ENCODE measurements at places on chromosomes 6 and 20. TPM values are rescaled to one million over a fixed set of nuclear protein-coding genes. Genes with fewer than 3 reads are reported as not detected.

GRCh38 chr20:47551222-47551621 is 49.5 kb downstream of the NCOA3 start:
- H3K4me3 ChIP-seq = no peak overlapping the region
- DNase-seq = no peak
- H3K27me3 ChIP-seq = no peaks in the 10 kb centered on the region
- no peak overlapping the region for H3K27ac ChIP-seq
- H3K36me3 ChIP-seq = no peaks in the 10 kb centered on the region

- H3K4me1 ChIP-seq = no peaks in the 10 kb centered on the region
- no peak overlapping the region for H3K27ac ChIP-seq
- no peaks in the 10 kb centered on the region for H3K27me3 ChIP-seq
- no peaks in the 10 kb centered on the region for H3K36me3 ChIP-seq
These were observed 274.3 kb downstream of the COL12A1 start for GRCh38 chr6:74931558-74931957.

DNA sequence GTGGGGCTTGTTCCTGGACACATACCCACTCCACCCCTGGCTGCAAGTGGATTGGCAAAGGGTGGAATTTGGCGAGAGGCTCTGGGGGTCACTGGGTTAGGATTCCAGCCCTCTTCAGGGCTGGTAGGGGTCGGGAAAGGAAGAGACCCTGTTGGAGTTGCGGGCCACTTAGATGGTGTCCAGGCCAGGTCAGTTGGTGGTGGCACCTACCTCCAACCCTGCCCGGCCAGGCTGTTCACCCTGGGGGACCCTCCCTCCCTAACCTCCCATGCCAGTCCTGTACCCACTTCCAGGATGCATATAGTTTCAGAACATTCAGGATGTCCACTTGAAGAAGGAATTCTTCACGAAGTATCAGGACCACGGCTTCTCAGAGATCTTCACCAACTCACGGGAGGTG is 21.0 kb downstream of the CAPN11 start:
- DNase-seq = peak; percentile 59
- H3K4me1 ChIP-seq = peaks cover 25% of the 10 kb centered on the region
- H3K27ac ChIP-seq = no peak overlapping the region
- H3K4me3 ChIP-seq = no peak overlapping the region
- no peaks in the 10 kb centered on the region for H3K27me3 ChIP-seq

BMP6 gene
- total RNA-seq = 6.9 TPM

POPDC3 gene
- total RNA-seq = not detected

MEP1A gene
- total RNA-seq = 0.94 TPM

DNA sequence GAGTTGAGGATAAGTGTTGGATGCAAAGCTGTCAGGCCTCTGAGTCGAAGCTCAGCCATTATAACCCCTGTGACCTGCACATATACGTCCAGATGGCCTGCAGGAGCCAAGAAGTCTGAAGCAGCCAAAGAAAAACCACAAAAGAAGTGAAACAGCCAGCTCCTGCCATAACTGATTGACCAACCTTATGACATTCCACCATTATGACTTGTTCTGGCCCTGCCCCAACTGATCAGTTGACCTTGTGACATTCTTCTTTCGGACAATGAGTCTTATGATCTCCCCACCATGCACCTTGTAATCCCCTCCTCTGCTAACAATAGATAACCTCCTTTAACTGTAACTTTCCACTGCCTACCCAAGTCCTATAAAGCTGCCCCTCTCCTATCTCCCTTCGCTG is 133.7 kb upstream of the AGPAT4 start:
- H3K36me3 ChIP-seq = no peaks in the 10 kb centered on the region
- no peak overlapping the region for H3K27ac ChIP-seq
- no peaks in the 10 kb centered on the region for H3K27me3 ChIP-seq
- no peak overlapping the region for H3K4me3 ChIP-seq
- DNase-seq = no peak

DNA sequence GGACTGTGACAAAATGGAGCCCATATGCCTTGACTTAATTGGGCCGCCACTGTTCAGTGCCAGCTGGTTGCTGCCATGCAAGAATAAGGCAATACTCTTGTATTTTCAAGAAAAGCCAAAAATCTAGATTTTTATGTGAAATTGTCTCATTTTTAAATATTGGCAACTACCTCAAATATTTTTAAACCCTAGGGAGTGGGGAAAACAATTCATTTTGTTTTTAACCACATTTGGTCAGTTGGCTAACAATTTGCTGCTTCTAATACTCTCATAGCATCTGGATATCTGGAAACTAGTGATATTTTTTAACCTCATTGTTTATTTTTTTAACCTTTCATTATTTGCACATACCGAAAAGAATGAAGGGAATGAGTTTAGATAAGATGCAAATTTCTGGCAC is 91.0 kb downstream of the EYA2 start:
- no peak overlapping the region for H3K27ac ChIP-seq
- no peaks in the 10 kb centered on the region for H3K36me3 ChIP-seq
- no peak for DNase-seq
- H3K4me3 ChIP-seq = no peak overlapping the region
- H3K4me1 ChIP-seq = no peaks in the 10 kb centered on the region
- H3K27me3 ChIP-seq = no peaks in the 10 kb centered on the region

PCMT1 gene
- 40.9 TPM for total RNA-seq

GRCh38 chr6:137700751-137701477 is 166.1 kb upstream of the TNFAIP3 start:
- DNase-seq = no peak
- H3K36me3 ChIP-seq = no peaks in the 10 kb centered on the region
- H3K27me3 ChIP-seq = no peaks in the 10 kb centered on the region
- peaks cover 7% of the 10 kb centered on the region for H3K4me1 ChIP-seq
- no peak overlapping the region for H3K4me3 ChIP-seq

DNA sequence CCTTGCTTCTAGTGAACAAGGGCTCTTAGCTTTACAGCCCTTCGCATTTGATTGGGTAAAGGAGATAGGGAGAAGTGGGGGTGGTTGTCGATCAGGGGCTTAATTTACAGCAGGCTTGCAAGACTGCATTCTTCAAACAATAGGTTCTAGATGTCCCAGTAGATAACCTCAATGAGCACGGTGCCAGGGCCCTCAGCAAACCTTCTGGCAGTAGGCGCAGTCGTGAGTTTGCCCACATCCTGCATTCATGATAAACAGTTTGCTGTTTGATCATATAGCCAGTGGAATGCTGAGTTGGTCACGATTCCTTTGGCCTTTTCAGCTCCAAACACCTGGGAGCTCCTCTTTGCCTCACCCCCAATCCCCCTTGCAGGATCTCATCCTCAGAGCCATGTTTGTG is 27.5 kb downstream of the SUN5 start:
- H3K4me1 ChIP-seq = peaks cover 16% of the 10 kb centered on the region
- no peaks in the 10 kb centered on the region for H3K27me3 ChIP-seq
- no peak overlapping the region for H3K27ac ChIP-seq
- no peak for DNase-seq
- no peak overlapping the region for H3K4me3 ChIP-seq
- H3K36me3 ChIP-seq = no peaks in the 10 kb centered on the region

GRCh38 chr20:40524071-40524470 is 165.0 kb downstream of the MAFB start:
- DNase-seq = no peak
- no peak overlapping the region for H3K4me3 ChIP-seq
- H3K27me3 ChIP-seq = no peaks in the 10 kb centered on the region
- no peak overlapping the region for H3K27ac ChIP-seq
- no peaks in the 10 kb centered on the region for H3K4me1 ChIP-seq
- H3K36me3 ChIP-seq = no peaks in the 10 kb centered on the region

DNA sequence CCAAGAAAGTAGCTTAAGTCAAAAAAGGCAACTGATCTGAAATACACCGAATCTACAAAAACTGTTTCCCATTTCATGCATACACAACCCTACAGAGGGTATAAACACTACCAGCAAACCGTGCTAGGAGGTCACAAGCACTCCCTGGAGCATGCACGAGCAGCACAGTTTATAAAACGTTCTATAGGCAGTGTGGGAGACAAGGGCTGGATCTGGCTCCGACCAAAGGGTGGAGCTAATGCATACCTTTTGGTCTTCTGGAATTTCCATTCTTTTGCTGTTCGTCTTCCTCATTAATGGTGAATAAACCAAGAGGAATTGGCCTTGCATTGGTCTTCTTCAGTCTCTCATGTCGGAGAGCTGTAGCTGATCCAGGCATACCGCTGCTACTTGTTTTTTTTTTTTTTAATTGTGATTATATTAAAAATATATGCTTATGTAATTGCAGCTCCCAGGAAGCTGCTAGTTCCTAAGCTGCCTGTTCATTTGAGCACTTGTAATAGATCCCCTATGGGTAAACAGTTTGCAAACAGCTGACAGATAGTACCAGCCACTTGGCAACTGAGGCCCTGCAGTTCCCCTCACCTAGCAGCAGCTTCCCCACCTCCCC is 24.5 kb downstream of the MAP7 start:
- H3K36me3 ChIP-seq = no peaks in the 10 kb centered on the region
- no peak overlapping the region for H3K27ac ChIP-seq
- peaks cover 8% of the 10 kb centered on the region for H3K4me1 ChIP-seq
- no peak overlapping the region for H3K4me3 ChIP-seq

- H3K4me1 ChIP-seq = no peaks in the 10 kb centered on the region
- no peak for DNase-seq
- H3K36me3 ChIP-seq = peaks cover 46% of the 10 kb centered on the region
These were observed 45.3 kb upstream of the DSN1 start for GRCh38 chr20:36818861-36819260.

GRCh38 chr6:44040786-44041185 is 86.5 kb downstream of the MRPL14 start:
- no peak overlapping the region for H3K4me3 ChIP-seq
- no peak overlapping the region for H3K27ac ChIP-seq
- no peaks in the 10 kb centered on the region for H3K27me3 ChIP-seq
- peaks cover 10% of the 10 kb centered on the region for H3K4me1 ChIP-seq

TMX4 gene
- total RNA-seq = 33.9 TPM

FAM229B gene
- 4.3 TPM for total RNA-seq

DNA sequence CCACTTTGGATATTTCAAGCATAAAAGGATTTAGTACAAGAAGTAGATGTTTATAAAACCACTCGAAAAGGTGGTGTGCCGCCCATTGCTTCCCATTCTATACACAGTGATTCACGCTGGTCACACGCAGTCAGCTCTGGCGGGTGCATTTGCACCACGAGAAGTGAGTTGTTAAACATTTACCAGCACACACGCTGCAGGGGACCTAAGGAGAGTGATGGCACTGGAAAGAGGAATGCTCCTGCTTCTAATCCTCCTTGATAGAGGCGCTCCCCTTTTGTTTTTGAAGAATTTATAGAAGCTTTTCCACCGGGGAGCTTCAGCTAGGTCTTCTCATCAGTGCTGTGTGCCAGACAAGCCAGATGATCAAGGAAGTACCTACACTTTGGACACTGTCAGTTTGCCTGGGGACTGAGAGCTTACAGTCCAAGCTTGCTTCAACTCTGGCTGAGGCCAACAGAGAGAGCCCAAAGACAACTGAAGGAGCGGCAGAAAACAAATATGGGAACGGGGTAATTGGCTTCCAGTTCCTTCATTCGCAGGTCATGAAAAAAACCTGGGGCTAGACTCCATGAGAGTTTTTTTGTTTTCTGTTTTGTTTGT is 31.2 kb downstream of the MUC22 start:
- H3K27me3 ChIP-seq = no peaks in the 10 kb centered on the region
- no peak overlapping the region for H3K27ac ChIP-seq
- H3K4me3 ChIP-seq = no peak overlapping the region
- DNase-seq = no peak

GRCh38 chr6:100305209-100305869 is 159.4 kb downstream of the SIM1 start:
- no peaks in the 10 kb centered on the region for H3K4me1 ChIP-seq
- no peak overlapping the region for H3K4me3 ChIP-seq
- H3K27me3 ChIP-seq = no peaks in the 10 kb centered on the region
- no peaks in the 10 kb centered on the region for H3K36me3 ChIP-seq
- no peak overlapping the region for H3K27ac ChIP-seq
- DNase-seq = no peak

Data from spleen (tissue), 13 donors.